ENCODE measurements at places on chromosomes 16 and 17.

- DNase-seq, result no peak
These were observed 17.4 kb downstream of the NGFR start for GRCh38 chr17:49512296-49513043.

DNA sequence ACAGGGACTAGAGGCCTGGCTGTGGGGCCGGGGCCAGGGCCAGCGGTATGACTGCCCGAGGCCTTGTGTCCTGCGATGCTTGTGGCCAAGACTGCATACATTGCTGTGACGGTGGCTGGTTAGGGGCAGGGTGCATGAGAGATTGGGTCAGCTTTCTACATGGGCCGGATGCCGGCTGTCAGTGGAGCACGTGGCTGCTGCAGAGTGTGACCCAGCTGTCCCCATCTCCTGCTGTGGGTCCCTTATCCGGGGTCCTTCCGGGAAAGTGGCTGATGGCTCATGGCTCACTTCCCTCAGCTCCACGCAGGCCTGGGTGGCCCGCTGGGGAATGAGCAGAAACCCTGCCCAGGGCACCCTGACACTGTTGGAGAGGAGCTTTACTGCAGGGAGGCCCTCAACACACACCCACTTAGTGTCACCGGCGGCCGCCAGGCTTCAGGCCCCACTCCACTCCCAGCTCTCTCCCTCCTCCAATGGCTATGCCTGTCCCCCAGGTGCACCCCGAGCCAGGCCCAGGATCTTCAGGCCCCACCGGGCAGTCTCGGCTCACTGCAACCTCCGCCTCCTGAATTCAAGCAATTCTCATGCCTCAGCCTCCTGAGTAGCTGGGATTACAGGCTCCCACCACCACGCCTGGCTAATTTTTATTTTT is 808 bp upstream of the RGS11 start:
- DNase-seq, result no peak

GRCh38 chr17:65850486-65850885 is 289.0 kb upstream of the AXIN2 start:
- DNase-seq, result no peak

- DNase-seq, result no peak
These were observed 51.7 kb downstream of the ZFPM1 start for GRCh38 chr16:88504489-88505404.

DNA sequence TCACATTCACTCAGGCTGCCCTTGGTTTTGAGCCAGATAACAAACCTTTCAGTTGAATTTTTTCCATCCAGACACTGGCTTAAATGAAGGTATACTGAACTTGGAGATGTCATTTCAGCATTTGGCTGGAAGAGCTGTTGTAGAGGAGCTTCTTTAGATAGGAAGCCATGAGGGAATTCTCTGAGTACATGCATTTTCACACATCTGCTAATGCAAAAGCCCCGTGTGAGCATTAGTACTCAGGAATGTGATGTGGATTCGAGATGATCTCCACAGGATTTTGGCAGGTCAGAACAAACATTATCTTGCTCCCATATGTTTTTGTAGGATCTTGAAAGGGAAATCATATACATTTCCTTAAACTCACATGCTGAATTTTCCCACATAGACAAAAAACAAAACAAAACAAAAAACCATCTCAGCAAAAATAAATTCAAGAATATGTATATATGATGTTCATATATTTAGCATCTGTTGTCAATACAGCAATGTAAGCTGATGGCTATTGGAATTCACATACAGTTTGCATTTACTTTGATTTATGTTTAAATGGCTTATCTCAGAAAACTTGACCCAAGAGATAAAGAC is 277.2 kb upstream of the TBX2 start:
- no peak for DNase-seq

- no peak for DNase-seq
These were observed 1.8 kb downstream of the SRCIN1 start for GRCh38 chr17:38603786-38604478.

GRCh38 chr17:35432176-35433074 is at the start of gene SLFN12:
Gene SLFN12 (minus strand): TSS chr17:35432500. CDS start chr17:35423028, 9,472 bp downstream.
- DNase-seq, result no peak

DNA sequence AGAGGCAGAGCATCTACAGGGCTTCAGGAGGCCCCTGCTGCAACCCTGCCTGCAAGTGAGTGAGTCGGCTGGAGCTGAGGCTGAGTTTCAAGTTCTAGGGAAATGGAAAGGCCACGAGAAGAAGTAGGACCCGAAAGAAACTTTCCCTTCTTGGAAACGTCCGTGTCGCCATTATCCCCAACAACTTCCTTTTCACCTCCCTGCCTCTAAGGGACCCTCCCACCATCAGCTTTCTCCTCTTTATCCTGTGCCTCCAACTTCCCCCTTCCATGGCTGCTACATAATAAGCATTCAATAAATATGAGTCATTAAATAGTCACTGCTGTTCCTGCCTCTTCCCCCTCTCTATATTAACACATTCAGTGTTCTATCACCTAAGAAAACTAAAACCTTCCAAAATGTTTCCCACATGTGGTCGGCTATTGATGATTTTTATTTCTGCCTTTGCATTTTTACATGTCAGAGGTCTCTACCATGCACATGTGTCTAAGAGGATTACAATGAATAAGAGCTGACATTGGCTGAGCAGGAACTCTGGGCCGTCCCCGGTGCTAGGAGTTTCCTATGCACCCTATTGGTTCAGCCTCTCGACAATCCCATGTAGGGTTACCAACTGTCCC is 115.9 kb upstream of the TNRC6C start:
- DNase-seq, result peak; percentile 53

- DNase-seq, result peak; percentile 62
These were observed 19.0 kb downstream of the SLC7A5 start for GRCh38 chr16:87850009-87851006.

DNA sequence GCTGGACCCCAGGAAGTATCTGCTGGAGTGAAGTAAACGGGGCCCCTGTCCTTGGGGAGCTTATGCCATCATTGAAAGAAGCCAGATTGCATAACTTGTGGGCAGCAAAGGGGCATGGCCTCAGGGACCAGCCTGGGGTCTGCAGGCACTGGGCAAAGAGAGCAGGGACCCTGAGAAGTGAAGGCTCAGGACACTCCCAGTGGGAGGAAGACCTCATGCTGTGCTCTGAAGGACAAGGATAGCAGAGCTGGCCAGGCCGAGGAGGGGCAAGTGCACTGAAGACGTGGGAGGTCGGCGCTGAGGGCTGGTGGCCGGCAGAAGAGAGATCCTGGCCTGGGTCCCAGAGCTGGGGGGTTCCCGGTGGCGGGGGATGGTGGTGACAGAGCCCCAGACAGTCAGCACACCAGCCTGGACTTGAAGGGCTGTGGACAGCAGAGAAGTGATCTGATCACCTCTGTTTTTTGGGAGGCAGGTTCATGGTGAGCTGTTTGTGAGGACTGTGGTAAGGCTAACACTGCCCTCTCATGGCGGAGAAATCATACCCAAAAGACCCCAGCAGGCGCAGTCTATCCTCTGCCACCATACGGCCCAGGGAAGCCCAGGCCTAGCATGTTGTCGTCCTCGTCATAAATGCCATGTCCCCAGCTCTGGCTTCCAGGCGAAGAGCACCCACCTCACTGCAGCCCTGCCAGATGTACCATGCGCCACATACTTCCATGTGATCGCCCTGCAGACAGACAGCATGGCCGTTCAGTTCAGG is 7.1 kb upstream of the CNP start:
- DNase-seq, result peak; percentile 57

- DNase-seq, result no peak
These were observed 34.2 kb upstream of the CCL2 start for GRCh38 chr17:34220752-34221395.

- DNase-seq, result no peak
These were observed 17.0 kb downstream of the FLOT2 start for GRCh38 chr17:28880572-28880945.

GRCh38 chr16:85757341-85757822 is 6.5 kb upstream of the C16orf74 start:
- no peak for DNase-seq

GRCh38 chr17:17536702-17537101 is 40.5 kb upstream of the RASD1 start:
- DNase-seq, result no peak

GRCh38 chr16:81029930-81030604 is 5.6 kb upstream of the ATMIN start:
- no peak for DNase-seq

DNA sequence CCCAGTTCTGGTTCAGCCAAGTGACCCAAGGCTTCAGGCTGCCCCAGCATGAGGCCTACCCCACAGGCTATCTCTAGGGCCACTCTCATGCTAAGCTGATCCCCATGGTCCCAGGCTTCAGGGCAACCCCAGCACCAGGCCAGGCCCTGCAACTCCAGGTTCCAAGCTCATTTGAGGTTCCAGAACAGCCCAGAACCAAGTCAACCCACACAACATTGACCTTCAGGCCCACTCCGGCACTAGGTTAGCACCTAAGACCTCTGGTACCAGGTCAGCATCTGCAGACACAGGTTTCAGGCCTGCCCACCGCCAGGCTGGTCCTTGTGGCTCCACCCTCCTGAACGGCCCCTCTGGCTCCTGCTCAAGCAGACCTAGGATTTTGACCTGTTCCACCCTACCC is 421.2 kb downstream of the CDH11 start:
- no peak for DNase-seq

GRCh38 chr17:36118477-36119353 is 15.1 kb downstream of the CCL4 start:
- DNase-seq, result no peak

- no peak for DNase-seq
These were observed 11.5 kb downstream of the LITAF start for GRCh38 chr16:11575223-11575589.

DNA sequence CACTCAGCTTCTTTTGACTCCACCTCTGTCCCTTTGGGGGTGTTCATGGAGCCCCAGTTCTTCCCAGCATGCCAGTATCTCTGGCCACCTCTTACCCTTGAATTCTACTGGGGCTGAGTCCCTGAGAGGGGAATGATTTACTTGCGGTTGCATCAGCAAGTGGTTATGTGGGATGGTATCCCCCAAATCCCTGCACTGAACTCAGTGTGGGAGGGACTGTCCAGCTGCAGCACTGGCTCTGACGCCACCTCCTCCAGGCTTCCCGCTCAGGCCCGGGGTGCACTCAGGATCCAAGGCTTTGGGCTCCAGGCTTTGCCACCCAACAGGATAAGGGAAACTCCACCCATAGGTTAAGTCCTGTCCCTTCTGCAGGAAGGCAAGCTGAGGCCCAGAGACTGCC is 21.1 kb upstream of the BRD7 start:
- no peak for DNase-seq

DNA sequence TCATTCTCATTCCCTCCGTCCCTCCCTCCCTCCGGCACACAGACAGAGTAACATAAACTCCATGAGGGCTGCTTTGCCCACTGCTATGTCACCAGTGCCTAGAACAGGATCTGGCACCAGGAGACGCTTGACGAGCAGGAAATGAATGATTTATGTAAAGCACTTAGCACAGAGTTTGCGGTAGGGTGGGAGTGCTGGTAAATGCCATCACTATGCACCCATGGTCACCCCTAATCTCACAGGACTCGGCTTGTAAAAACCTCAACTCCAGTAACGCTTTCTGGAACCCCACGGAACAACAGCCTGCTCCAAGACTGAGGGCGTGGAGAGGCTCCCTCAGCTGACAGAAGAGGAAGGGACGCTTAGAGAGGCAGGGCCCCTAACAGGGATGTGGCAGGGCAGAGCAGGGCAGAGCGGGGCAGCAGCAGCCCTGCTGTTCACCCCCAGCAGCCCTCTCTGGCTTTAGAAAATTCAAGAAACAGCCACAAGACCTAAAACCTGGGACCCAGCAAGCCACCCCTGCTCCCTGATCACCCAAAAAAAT is 156.9 kb downstream of the C16orf78 start:
- no peak for DNase-seq

- DNase-seq, result no peak
These were observed 55.0 kb downstream of the PITPNM3 start for GRCh38 chr17:6501359-6501758.

- no peak for DNase-seq
These were observed 139.6 kb upstream of the NOL11 start for GRCh38 chr17:67578142-67578457.

DNA sequence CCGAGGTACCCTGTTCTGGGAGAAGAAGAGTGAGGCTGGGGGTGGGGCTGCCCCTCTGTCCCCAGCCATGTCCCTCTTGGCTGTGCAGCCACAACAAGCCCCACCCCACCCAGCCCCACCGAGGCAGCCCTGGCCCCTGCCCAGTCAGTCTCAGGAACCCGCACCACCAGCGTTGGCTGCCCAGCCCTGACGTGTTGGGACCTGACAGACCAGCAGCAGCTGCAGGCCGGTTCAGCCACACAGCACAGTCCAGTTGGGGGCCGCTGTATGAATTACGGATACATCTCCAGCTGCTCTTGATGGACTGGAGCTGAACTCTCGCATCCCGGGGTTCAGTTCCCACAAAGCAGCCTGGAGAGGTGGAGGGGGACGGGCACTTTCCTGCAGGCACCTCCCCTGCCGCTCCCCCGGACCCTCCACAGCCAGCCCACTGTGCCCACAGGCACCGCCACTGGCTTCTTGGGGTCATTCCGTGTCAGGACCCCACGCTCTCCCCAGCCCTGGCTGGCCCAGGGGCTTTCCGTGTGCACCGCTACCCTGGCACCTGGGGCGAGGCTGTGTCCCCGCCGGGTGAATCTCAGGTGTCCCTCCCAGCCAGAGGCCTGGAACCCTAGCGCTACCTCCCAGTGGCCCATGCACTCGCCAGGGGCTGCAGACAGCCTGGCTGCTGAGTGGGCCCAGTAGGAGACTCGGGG is 7.1 kb downstream of the CDH15 start:
- no peak for DNase-seq

DNA sequence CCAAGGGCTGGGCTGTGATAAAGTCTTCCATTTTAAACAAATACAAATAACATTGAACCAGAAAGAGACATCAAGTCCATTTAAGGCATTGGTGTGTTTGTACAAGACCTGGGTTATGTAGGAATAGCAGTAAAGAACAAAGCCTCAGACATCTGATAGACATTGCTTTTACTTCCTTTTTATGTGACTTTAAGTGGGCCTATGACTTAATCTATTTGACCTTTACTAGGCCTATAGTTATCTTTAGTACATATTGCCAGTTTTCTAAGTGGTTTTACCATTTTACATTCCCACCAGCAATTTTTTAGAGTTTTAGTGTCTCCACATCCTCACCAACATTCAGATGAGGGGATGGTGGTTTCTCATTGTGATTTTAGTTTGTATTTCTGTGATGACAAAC is 298.8 kb downstream of the ZFHX3 start:
- no peak for DNase-seq

DNA sequence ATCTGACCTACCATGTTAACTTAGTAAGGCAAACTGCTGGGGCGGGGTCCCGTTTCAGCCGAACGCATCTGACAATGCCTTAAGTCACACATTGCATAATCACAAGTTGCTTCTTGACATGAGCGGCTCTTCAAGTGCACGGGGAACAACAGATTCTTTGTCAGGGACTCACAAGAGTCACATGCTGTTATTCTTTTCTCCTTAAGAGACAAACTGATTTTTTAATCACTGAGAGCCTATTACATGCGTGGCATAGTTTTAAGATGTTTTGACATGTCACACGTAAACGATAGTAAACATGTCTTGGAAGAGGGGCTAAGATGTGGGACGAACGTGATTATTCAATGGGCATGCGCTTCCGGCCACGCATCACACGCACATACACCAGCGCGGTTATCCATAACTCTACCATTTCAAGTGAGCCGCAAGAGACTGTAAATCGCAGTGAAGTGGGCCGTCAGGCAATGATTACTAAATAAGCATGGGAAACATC is 63.4 kb downstream of the ADCY9 start:
- no peak for DNase-seq
